ENCODE measurements at places on chromosomes 16 and 17.

DNA sequence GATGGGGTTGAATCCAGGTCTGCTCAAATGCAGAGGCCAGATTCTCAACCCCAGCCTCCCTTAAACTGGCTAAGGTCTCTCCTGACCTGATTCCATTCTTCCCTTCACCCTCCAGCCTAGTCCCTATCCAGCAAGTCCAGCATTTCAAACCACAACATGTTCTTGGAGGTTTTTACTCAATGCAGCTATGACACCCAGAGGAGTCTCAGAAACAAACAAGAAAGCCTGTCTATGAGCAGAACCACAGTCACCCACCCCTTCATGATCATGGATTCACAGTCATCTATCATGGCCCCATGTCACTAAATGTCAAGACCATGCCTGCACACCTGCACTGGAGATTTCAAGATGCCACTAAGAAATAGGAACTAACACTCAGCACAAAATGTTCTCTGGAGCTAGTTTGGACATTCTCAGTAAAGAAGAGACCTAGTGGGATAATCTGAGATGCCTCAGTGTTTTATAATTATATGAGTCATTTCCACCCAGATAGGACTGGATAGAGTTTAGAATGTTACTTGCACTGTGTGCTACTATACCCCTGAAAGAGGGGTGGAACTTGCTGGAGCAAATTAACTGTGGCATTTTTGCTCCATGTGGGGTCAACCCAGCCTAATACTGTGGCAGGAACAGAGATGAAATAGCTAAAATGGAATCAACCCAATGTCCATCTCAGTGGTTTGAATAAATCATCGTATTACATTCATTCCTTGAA lies 9.5 kb upstream of the METTL22 start:
- DNase-seq, result no peak

DNA sequence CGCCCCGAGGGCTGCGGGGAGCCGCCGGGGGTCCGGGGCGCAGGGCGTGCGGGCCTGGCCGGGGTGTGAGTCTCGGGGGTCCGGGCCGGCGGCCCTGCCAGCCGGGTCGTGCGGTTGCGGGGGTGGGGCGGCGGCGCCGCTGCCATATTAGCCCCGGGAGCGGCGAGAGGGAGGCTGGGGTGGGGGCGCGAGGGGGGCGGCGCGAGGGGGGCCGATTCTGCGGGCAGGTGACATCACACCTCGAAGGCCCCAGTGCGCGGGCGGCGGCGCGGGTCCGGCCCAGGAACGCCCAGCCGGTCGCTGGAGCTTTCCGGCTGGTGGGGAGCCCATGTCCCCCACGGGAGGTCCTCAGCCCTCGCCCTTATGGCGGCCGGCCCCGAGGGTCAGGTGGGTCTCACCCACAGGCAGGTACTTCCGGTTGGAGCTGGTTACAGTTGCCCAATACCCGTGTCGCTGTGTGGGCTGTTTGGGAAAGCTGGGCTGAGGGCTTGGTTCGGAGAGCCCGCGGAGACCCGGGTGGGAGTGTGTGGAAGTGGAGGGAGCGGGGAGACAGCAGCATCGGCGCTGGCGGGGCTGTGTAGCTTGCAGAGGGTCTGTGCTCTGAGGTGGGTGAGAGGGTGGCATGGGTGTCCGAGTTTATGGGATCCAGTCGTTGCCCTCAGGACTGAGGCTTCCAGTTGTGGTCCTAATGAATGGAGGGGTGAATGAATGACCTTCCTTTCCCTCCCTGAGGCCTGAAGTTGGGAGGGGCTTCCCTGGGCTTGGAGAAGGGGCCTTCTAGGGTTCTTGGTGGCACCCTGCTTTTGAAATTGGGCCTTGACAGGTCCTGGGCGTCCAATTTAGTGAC lies 804 bp downstream of the ATP6V0C start:
- no peak for DNase-seq

- no peak for DNase-seq
Measured at GRCh38 chr17:42548070-42548837, 4.5 kb upstream of the HSD17B1 start.

DNA sequence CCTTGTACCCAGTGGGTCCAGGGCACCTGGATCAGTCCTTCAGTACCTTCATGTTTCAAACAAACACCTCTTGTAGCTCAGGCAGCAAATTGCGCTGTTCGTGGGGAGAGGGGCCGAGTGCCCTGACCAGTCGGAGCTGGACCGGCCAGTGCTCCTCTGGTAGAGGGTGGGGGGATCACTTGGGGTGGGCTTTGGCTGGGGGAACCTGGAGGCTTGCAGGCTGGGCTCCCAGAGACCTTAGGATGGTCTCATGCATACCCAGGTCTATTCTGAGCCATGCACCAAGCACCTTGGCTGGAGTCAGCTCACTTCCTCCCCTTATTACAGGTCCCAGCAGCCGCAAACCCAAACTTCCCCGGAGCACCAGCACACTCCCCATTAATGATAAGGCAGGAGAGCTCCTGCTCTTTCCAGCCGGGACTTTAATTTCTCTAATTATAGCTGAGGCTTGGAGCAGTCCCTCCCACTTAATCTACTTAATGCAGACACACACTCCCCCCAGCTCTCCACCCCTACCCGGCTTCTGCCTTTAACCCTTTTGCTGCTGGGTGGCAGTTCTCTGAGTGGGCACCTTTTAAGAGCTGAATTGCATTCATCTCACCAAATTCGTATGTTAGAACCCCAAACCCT lies 26.3 kb upstream of the MGAT5B start:
- no peak for DNase-seq

- no peak for DNase-seq
Measured at GRCh38 chr16:57834936-57835335, 32.6 kb upstream of the KIFC3 start.

- DNase-seq, result no peak
Measured at GRCh38 chr16:54582631-54583250, 296.2 kb upstream of the IRX3 start.

DNA sequence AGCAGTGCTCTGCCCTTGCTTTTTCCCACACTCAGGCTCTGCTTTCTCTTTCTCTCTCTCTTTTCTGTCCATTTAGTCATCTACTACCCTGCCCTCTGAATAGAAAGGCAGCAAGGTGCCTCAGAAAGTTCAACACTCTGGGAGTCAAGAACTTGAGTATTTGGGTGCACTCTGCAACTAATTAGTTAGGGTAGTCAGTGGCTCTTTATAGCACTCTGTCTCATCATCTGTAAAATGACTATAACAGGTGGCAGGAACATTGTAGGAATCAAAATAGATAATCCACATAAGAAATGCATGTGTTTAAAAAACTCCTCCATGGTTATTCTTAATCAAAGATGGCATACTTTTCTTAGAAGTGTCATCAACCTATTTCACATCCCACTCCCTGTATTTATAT lies 7.2 kb downstream of the OR2C1 start:
- DNase-seq, result no peak

DNA sequence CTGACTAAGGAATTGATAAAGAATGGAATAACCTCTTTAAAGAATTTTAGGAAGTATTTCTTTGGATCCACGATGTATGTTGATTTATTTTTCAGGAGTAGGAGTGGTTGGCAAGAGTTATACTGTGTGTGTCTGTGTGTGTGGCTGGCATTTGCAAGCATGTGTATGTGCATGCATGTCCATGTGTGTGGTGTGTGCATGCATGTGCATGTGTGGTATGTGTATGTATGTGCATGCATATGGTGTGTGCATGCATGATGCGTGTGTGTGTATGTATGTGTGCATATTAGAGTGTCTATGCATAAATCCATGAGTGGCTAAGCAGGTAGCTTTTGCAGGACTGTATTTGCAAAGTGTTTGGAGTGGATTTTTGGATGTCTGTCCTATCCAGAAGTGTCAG lies 120.8 kb downstream of the HS3ST2 start:
- DNase-seq, result no peak

DNA sequence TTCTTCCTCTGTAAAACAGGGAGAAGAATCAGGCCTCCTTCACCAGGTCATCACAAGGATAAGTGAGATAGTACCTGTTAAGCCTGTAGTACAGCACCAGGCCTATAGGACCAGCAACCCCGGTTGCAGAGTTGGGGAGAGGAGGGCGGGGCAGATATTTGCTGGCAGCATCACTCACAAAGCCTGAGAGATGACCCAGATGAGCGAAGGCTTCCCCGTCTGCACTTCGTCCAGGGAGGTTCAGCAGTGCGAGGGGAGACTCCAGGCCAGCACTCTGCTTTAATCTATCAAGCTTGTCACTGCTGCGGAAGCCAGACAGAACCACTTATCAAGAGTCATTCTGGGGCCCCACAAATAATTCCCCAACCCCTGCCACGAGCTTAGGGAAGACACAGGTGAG lies 15.8 kb upstream of the RBBP6 start:
- no peak for DNase-seq

- no peak for DNase-seq
Measured at GRCh38 chr16:12215277-12216105, 239.0 kb downstream of the SNX29 start.

GRCh38 chr16:2497116-2497630 lies 16.6 kb upstream of the ATP6V0C start:
- DNase-seq, result no peak

GRCh38 chr17:59361916-59362810 lies 30.7 kb downstream of the YPEL2 start:
- no peak for DNase-seq

GRCh38 chr17:36705874-36706731 lies 104.7 kb downstream of the MRM1 start:
- DNase-seq, result peak; percentile 14

GRCh38 chr17:56995766-56996165 lies 17.8 kb downstream of the SCPEP1 start:
- no peak for DNase-seq

- no peak for DNase-seq
Measured at GRCh38 chr17:78180508-78180907, 6.3 kb downstream of the TK1 start.

GRCh38 chr16:19879241-19879792 lies 5.3 kb downstream of the GPRC5B start:
- no peak for DNase-seq

GRCh38 chr17:75490173-75490743 lies 25.1 kb downstream of the CASKIN2 start:
- DNase-seq, result no peak

GRCh38 chr17:7221278-7222092 lies 1.7 kb downstream of the ACADVL start:
- no peak for DNase-seq

GRCh38 chr17:44599298-44600175 lies 42.3 kb downstream of the FZD2 start:
- DNase-seq, result no peak

- no peak for DNase-seq
Measured at GRCh38 chr17:72116661-72117521, 3.9 kb upstream of the SOX9 start.

DNA sequence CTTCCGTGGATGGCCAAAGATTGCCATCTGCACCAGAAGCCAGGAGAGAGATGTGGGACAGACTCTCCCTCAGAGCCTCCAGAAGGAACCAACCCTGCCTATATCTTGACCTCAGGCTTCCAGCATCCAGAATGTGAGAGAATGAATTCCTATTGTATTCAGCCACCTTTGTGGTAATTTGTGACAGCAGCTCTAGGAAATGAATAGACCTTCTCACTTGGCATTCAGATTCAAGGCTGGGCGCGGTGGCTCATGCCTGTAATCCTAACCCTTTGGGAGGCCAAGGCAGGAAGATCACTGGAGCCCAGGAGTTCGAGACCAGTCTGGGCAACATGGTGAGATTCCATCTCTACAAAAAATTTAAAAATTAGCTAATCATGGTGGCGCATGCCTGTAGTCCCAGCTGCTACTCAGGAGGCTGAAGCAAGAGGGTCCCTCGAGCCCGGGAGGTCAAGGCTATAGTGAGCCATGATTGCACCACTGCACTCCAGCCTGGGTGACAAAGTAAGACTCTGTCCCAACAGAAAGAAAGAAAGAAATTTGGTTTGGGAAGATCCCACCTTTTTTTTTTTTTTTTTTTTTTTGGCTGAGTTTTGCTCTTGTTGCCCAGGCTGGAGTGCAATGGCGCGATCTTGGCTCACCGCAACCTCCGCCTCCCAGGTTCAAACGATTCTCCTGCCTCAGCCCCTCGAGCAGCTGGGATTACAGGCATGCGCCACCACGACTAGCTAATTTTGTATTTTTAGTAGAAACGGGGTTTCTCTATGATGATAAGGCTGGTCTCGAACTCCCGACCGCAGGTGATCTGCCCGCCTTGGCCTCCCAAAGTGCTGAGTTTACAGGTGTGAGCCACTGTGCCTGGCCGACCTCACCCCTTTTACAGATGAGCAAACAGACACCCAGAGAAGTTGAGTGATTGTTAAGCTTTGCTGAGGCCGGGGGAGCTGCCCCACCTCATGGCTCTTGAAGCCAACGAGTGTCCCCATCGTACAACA lies 4.3 kb upstream of the CPSF4L start:
- DNase-seq, result no peak

GRCh38 chr17:62017912-62018311 lies 47.2 kb downstream of the MED13 start:
- DNase-seq, result no peak

DNA sequence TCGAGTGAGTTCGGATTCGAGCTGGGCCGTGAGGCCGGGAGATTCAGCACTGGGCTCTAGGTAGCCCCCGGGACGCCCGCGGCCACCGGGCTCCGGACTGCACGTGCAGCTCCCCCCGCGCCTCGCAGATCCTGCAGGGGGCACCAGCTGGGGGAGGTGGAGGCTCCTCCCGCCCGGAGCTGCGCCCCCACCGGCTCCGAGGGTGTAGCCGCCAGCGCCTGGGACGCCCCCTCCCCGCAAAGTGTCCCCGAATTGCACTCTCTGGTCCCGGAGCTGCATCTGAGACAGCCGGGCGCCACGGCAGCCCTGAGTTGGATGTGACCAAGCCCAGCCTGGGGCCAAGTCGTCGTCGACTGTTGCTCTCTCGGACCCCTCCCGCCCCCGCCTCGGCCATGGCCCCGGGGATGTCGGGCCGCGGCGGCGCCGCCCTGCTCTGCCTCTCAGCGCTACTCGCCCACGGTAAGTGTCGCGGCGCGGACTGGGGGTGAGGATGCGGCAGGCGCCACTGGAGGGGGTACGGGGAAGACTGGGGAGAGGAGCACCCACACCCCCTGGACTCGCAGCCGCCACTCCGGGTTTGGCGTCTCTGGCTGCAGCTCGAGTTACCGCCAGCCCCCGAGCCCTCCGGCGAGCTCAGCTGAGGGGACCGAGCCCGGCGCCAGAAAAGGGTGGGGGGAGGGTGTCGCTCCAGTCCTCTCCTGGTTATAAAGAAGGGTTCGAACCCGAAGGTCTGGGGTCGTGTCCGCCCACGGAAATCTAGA lies 1.5 kb downstream of the TMEM132E start:
- DNase-seq, result no peak

GRCh38 chr16:81718637-81719036 lies 60.5 kb upstream of the PLCG2 start:
- DNase-seq, result peak; percentile 58

DNA sequence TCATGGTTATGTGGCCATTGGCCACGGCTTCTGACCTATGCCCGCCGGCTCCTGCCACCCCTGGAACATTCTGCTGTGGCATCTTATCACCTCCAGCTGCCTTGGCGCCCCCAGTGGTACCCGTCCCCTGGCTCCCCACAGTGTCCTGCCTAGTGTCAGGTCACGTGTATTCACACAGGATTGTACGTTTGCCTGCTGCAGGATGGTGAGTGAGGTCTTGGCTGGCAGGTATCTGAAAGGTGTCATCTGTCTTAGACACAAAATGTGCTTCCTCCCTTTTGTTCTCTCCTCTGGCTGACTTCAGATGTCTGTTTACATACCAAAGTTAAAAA lies 24.9 kb downstream of the DBNDD1 start:
- no peak for DNase-seq

GRCh38 chr16:84593825-84594724 lies 23.8 kb downstream of the COTL1 start:
- DNase-seq, result peak; percentile 47

Measured in MV-4-11 (cell line).